ENCODE measurements at places on chromosomes 6 and 20.
A peak's percentile ranks its signal among the peaks of the same experiment; 100 is the strongest.

GRCh38 chr6:97947841-97948240 is 664.8 kb upstream of the MMS22L start:
- peak; percentile 19 for DNase-seq

- peak; percentile 86 for DNase-seq
Observed at GRCh38 chr6:24980507-24981385, 45.0 kb upstream of the RIPOR2 start.

DNA sequence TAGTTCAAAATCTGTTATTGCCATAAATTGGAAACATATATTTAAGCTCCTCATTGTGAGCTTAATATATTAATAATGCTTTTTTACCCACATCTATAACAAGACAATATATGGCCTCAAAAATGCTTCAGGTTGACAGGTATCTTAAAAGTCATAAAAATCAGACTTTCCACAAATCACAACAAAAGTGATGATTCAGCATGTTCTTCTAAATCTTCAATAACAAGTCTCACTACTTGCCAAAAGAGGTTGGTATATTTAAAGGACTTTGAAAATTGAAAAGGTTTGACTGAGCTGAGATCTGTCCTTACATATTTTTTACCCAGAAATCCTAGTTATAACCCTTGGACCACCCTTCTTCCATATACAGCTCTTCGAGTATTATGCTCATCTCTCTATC is 41.7 kb downstream of the ASCC3 start:
- no peak for DNase-seq

DNA sequence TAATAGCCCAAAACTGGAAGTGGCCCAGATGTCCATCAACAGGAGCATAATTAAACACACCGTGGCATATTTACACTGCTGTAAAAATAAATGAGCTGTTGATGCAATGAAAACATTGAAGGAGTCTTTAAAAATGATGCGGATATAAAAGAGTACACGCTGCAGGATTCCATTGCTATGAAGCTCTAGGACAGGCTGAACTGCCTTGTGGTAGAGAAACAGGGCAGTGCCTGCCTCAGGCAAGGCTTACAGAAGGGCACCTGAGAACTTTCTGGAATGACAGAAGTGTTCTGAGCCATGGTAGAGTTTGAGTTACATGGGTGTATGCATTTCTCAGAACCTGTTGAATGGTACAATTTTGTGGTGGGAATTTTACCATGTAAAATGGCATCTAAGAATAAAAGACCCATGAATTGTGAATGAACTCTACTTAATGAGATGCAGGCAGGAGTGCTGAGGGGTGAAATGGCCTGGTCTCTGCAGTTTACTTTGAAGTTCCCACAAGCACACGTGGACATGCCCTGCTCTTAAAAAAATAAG is 45.3 kb upstream of the RIN2 start:
- no peak for DNase-seq

- no peak for DNase-seq
Observed at GRCh38 chr20:64212755-64213154, 42.8 kb upstream of the PCMTD2 start.

DNA sequence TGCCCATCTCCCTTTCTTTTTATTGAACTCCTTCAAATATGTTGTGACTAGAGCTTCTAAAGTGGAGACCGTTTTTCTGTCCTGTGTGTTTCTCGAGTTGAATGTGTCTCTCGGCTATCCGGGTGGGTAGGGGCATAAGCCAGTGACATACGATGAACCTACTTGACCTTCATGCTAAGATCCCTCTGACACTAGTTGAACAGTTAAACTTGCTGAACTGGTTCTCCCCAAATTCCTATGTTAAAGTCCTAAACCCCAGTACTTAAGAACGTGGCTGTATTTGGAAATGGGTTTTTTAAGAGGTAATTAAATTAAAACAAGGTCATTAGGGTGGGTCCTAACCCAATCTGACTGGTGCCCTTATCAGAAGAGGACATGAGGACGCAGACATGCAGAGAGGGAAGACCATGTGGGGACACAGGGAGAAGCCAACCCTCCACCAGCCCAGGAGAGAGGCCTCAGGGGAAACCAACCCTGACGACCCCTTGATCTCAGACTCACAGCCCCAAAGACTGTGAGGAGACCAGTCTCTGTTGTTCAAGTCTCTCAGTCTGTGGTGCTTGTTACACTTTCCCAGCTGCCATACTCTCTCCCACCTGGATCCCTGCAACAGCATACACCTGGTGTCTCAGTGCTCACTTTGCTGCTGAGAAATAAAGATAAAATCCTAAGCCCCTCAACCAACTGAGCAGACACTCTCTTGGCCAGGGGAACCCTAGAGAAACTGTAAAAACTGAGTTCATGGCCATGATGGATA is 208.4 kb downstream of the MYLK4 start:
- no peak for DNase-seq

- DNase-seq, result no peak
Observed at GRCh38 chr6:90045535-90045934, 151.3 kb downstream of the GJA10 start.

DNA sequence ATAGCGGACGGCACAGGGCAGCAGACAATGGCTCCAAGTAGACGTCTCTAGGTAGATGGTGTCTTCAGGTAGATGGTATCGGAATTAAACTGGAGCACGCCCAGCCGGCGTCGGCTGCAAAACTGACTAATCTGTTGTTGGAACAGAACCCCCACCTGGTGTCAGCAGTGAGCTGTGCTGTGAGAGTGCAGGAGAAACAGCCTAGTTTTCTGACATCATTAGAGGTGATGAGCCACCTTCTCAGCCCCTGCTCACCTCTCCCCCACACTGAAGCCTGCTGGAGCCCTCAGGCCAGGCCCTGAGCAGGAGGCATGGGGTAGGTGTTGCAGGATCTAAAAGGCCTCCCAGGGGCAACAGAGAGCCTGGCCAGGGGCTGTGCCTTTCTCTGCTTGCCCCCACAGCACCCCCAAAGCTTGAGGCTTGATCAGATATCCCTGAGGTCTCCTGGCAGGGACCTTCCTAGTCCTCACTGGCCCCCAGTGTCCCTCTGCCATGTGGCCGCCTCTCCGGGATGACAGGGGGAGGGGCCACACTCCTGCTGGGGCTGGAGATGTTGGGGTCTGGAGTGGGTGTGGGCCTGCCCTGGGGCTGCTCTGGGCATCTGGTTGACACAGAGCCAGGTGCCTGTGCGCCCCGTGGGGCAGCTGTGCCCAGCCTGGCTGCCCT is 6.9 kb upstream of the HELZ2 start:
- DNase-seq, result peak; percentile 27

DNA sequence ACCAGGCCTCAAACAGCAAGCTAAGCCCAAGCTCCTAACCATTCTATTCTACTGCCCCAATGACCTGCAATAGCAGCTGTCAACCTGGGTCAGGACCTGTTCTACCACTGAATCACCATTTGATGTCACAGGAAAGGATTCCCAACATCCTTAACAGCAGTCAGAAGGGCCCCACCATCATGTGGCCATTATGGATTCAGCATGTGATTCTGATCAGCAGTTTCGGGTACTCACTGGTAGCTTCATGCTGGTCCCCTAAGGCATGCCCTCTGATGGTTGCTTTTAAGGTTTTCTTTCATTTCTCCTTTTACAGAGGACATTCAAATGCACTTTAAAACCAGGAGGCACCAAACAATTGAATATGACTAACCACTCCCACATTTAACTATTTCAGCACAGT is 37.3 kb upstream of the MAP7 start:
- DNase-seq, result no peak

DNA sequence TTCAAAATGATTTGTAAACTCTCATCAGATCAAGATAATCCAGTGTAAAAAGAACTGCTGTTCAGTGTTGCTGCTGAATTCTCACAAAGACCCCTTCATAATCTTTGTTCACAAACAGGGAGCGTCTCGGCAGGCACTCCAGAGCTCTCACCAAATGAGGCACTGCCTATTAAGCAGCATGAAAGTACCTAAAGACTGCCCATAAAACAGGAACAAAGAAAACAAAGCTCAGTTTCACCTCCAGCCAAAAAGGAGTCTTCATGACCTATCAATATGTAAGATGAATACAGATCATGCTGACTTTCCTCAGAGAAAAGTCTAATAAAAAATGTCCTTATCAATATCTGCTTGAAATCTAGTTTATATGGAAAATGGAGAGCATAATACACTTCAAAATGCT is 41.8 kb downstream of the GPR63 start:
- DNase-seq, result no peak

- DNase-seq, result no peak
Observed at GRCh38 chr6:28523241-28523622, 2.4 kb upstream of the GPX5 start.

DNA sequence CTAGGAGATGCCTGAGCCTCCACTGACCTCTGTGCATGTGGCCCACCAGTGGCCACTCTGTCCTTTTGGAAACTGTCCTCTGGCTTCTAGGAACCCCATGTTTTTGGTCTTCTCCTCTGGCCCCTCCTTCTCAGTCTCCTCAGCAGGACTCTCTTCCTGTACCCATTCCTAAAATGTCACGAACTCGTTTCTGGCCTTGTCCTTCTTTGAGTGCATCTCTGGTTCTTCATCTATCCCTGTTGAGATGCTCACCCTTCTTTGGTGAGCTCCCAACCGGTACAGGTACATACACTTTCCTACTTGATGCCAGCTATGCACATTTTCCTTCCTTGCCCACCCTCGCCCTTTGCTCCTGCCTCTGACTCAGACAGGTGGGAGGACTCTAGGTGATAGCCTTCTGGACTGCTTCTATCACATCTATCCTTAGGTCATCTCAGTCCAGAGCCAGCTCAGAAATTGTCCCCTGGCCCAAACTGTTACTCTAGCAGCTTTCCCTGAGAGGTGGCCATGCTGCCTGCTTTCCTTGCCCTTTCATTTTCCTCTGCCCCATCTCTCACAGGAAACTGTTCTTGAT is 14.8 kb upstream of the NNAT start:
- no peak for DNase-seq

- DNase-seq, result no peak
Observed at GRCh38 chr6:3643921-3644738, 107.4 kb downstream of the PXDC1 start.

DNA sequence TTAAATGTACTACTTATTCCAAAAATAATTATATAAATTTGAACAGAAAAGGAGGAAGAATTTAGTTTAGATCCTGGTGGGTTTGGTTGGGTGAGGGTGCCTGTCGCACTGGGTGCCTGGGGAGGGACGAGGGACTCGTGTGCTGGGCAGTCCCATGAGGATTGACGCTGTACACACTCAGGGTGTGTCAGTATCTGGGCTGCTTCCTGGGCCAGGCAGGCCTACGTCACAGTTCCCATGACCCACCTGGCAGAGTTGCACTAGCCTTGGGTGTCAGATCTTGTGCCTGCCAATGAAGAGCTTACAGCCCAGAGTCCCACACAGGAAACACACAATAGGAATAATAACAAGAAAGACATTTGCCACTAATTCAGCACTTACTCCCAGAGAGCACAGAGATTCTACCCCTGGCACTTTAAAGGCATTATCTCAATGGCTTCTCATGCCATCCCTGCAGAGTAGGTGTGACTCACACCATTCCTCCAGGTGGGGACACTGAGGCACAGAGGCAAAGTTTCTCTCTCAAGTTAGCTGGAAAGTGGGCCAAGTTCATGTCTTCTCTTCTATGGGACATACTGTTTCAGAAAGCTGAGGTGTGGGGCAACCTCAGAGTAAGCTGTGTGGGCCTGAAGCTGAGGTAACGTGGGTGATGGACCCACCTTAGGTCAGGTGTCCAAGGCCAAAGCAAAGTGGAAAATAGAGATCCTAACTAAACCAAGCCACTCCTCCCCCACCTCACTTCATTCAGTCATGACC is 1.3 kb upstream of the SDCBP2 start:
- no peak for DNase-seq

DNA sequence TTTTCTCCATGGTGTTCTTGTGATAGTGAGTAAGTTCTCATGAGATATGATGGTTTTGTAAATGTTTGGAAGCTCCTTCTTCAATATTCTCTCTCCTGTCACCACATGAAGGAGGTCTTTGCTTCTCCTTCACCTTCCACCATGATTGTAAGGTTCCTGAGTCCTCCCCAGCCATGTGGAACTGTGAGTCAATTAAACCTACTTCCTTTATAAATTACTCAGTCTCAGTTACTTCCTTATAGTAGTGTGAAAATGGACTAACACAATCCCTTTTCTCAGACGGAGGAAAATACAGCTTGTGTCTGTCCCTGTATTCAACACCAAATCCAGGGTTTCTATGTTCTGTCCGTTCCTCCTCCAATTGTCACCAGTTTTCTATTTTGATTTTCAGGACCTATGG is 181.0 kb downstream of the ALDH8A1 start:
- no peak for DNase-seq

GRCh38 chr20:16846006-16846405 is 97.8 kb downstream of the OTOR start:
- DNase-seq, result no peak

- no peak for DNase-seq
Observed at GRCh38 chr6:21033575-21034026, 499.3 kb downstream of the CDKAL1 start.

- peak; percentile 41 for DNase-seq
Observed at GRCh38 chr6:34237316-34237721, 646 bp downstream of the HMGA1 start.

GRCh38 chr6:14210077-14210476 is 92.5 kb downstream of the CD83 start:
- no peak for DNase-seq

GRCh38 chr6:83505356-83505755 is 7.0 kb upstream of the PRSS35 start:
- DNase-seq, result no peak

DNA sequence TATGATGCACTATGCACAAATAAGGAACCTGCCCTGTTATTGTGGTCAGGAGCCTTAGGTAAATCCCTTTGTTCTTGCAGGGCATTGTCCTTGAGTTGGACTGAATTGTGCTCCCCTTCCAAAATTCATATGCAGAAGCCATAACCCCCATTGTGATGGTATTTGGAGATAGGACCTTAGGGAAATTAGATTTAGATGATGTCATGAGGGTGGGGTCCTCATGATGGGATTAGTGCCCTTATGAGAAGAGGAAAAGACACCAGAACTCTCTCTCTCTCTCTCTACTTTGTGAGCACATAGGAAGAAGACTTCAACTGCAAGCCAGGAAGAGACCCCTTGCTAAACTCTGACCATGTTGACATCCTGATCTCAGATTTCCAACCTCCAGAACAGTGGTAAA is 268.0 kb downstream of the LRFN2 start:
- no peak for DNase-seq

GRCh38 chr6:137210903-137211302 is 8.3 kb downstream of the IFNGR1 start:
- no peak for DNase-seq

GRCh38 chr20:42628683-42629082 is 561.0 kb downstream of the PTPRT start:
- DNase-seq, result no peak

GRCh38 chr6:158077676-158078075 is 90.4 kb downstream of the SERAC1 start:
- DNase-seq, result no peak

DNA sequence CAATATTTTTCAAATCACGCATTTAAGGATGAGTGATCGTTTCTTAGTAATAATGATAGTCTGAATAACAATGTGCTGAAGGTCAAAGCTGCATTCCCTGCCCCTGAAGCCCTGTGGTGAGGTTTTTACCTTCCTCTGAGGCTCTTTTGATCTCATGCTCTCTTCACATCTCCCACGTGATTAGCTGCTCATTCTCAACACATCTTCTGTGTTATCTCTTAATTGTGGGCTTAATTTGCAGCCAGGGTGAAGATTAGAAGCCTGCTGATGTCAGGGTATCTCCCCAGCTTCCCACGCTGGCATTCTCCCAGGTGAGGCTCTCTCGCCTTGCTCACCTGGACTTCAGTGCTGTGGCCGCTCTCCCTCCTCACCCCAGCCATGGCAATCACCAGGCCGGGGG is 109.7 kb upstream of the FOXQ1 start:
- DNase-seq, result no peak

GRCh38 chr6:24620637-24621036 is 25.4 kb downstream of the KIAA0319 start:
- no peak for DNase-seq
